ENCODE measurements at places on chromosomes 11 and 22. TPM values are rescaled to one million over a fixed set of nuclear protein-coding genes. Genes with fewer than 3 reads are reported as not detected.

The MUC6 gene
- not detected for total RNA-seq

The MAJIN gene
- not detected for total RNA-seq

The CCDC15 gene
- total RNA-seq: 0.89 TPM

The BAIAP2L2 gene
- 8.3 TPM for total RNA-seq

The OOSP3 gene
- total RNA-seq: not detected

The FGF3 gene
- not detected for total RNA-seq

The SLC17A6 gene
- total RNA-seq: not detected

The APOL4 gene
- total RNA-seq: 0.14 TPM

The MCM5 gene
- total RNA-seq: 103 TPM

The SLC5A4 gene
- not detected for total RNA-seq

The GDPD4 gene
- total RNA-seq: not detected

The BIRC3 gene
- 57.4 TPM for total RNA-seq

The OR8D1 gene
- total RNA-seq: not detected

The CYP2D6 gene
- total RNA-seq: 0.27 TPM

The CDHR5 gene
- total RNA-seq: 0.07 TPM

The ZDHHC24 gene
- total RNA-seq: 12.3 TPM

The GRIA4 gene
- total RNA-seq: not detected
